ENCODE measurements at places on chromosomes 3 and 15.

GRCh38 chr3:109874896-109875708 lies 537.8 kb upstream of the DPPA4 start:
- no peak for DNase-seq

DNA sequence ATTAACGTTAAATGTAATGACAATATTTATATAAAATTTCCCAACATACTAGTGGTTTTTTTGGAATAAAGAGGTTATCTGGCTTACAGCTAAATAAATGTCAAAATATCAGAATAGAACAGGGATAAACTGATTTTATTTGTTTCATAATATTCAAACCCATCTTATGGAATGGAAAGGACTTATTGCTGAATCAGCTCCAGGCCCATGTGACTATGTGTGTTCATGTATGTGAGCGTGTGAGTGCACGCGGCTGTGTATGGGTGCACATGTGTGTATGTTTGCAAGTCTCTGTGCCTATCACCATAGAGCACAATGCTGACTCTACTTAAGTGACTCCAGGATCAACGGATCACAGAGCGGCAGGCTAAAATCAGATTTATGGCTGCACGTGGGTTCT lies 392.3 kb upstream of the GRM7 start:
- DNase-seq, result no peak

DNA sequence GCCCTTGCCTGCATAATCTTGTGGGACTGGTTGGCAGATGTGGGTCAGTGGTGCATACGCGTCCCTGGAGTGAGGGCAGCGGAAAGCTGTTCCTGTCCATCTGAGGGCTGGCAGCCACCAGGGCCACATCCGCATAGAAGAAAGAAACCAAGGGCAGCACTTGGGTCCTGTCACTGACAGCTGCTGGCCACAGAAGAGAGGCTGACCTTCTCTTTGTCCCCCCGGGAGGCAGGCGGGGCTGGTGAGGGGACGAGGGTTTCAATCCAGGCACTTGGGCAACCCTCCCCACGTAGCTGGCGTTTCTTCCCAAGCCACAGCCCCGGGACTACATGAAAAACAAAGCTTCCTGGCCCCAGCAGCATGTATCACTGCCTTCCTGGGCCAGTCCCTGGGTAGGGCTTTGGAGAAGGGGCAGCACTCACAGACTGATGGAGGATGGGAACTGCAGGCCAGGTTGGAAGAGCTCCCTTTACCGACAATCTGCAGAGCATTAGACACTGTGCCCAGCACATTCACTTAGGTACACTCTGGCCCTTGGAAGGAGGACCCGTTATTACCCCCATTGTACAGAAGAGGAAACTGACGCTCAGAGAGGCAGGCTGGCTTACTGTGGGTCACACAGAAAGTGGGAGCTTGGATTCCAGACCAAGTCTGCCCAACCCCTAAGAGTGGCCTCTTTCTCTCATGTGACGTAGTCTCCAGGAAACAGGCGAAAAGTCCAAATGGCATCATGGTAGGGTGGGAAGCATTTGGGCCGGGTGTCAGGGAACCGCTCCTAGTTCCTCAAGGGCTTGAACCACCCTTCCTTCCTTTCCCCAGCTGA lies 78.8 kb upstream of the SLC6A6 start:
- DNase-seq, result no peak

- no peak for DNase-seq
Measured at GRCh38 chr3:157152930-157153329, 7.0 kb downstream of the CCNL1 start.

- DNase-seq, result no peak
Measured at GRCh38 chr15:95580121-95580520, 750.4 kb upstream of the NR2F2 start.

DNA sequence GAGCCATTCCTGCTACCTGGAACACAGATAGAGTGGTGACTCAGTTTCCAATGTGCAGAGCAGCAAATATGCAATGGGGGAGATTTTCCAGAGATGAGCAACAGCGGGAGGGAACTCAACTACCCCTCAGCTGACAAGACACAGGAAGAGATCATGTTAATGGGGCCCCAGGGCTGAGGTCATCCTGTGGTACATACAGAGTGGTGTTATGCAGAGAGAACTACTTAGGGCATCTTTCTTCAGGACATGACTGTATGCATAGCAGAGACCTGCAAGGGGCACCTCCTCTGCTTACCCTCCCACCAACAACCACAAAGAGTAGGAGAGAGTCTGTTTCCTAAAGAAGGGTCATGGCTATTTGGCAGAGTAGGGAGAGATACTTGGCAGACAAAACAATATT lies 6.8 kb upstream of the TBC1D5 start:
- DNase-seq, result peak; percentile 4

DNA sequence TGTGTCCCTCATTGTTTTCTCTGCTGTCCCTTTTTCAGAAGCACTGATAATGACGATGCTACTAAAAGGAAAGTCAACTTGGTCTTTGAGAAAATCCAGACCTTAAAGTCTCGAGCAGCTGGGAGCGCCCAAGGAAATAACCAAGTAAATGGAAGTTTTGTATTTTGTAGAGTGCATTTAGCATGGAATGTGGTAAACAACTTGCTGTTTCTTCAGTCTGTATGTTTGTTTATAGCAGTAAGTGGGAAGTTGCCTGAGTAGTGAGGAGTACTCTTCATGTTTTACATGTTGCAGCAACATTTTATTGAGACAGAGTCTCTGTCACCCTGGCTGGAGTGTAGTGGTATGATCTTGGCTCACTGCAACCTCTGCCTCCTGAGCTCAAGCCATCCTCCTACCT lies 66.0 kb downstream of the CGNL1 start:
- DNase-seq, result no peak

- no peak for DNase-seq
Measured at GRCh38 chr3:169165196-169166158, 498.0 kb downstream of the MECOM start.

- peak; percentile 64 for DNase-seq
Measured at GRCh38 chr3:184361932-184362667, 590 bp downstream of the POLR2H start.

GRCh38 chr3:133944181-133944580 lies 48.5 kb upstream of the RAB6B start:
- no peak for DNase-seq

DNA sequence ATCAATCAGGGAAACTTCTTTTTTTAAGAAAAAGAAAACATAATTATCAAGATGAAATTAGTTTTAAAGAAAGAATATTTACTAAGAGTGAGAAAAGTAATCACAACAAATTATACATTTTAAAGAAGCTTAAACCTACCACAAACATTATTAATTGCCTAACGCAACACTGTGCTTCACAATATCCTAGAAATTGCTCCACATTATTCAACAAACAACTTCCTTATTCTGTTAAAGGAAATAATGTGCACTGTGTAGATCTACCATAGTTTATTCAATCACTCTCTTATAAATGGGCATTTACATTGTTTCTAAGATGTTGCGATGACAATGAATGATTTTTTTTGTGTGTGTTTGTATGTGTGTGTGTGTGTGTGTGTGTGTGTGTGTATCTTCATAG lies 525.9 kb upstream of the KCNMB2 start:
- no peak for DNase-seq

DNA sequence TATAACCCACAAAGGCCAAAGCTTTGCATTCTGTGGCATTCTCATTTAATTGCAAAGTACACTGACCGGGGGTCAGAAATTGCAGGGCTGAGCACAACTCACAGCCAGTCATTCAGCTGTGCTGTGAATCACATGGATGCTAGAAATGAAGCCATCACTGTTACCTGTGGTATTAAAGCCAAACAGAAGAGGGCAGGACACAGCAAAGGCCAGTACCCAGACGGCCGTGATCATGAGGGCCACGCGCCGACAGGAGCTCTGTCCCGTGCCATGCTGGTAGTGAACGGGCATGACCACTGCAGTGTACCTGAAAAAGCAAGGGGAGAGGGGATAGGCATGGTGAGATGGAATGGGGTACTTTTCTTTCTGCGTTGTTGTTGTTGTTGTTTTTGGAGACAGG lies 31.6 kb downstream of the DRD3 start:
- no peak for DNase-seq

DNA sequence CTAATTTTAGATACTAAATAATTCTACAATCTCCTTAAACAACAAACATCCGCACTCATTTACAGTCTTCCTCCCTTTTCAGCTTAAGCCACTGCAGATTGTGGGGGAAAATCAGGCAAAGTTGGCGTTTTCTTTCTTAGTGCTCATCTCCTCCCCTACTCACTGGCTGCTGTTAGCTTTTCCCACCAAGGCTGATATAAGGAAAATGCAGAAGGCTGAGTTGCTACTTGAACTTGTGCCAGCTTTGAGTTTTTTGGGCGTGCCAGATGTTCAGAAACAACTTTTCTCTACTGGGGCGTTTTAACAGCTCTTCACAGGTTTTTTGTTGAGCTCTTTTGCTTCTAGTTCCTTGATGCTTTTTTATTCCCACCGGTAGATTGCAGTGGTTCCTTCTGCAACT lies 222.0 kb downstream of the PYDC2 start:
- DNase-seq, result no peak

- no peak for DNase-seq
Measured at GRCh38 chr3:133573629-133574194, at the start of gene CDV3. CDV3 (plus strand) TSS chr3:133573686; CDS start chr3:133574045, 359 bp downstream.

DNA sequence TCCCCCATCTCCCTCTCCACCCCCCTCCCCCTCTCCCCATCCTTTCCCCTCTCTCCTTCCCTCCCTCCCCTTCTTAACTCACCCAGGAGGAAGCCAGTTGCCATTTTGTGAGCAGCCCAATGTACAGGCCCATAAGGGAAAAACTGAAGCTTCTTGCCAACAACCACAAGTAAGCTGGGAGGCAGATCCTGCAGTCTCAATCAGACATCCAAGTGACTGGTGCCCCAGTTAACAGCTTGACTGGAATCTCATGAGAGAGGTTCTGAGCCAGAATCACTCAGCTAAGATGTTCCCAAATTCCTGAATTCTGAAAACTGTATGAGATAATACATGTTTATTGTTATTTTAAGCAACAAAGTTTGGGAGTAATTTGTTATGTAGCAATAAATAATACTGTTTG lies 90.7 kb downstream of the C3orf70 start:
- no peak for DNase-seq

- DNase-seq, result no peak
Measured at GRCh38 chr15:87816811-87817210, 439.7 kb downstream of the NTRK3 start.

- DNase-seq, result no peak
Measured at GRCh38 chr3:26590919-26591484, 31.6 kb upstream of the LRRC3B start.

GRCh38 chr3:67901681-67902080 lies 247.3 kb upstream of the SUCLG2 start:
- no peak for DNase-seq

GRCh38 chr3:154786724-154787123 lies 293.4 kb upstream of the MME start:
- no peak for DNase-seq

- no peak for DNase-seq
Measured at GRCh38 chr15:101044625-101045235, 125.6 kb downstream of the LRRK1 start.

- DNase-seq, result no peak
Measured at GRCh38 chr3:67198374-67198773, 200.3 kb downstream of the KBTBD8 start.

- DNase-seq, result no peak
Measured at GRCh38 chr3:195224980-195225580, 45.9 kb downstream of the XXYLT1 start.

- no peak for DNase-seq
Measured at GRCh38 chr3:120745466-120745865, 2.9 kb downstream of the GTF2E1 start.

DNA sequence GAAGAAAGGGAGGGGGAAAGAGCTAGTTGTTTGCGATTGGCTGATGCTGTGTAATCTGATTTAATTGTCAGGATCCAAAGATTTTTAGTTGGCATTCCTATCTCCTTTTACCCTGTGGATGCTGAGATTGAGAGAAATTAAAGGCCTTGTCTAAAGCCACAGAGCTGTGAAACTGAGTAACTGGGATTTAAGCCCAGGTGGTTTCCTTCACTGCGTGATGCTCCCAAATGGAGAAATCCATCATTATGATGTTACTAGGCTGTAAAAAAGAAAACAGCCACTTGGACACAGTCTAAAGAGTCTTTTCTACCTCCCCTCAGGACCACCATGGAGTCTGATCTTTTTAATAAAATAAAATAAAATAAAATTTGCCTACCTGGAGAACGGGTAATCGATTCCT lies 883.0 kb upstream of the NR2F2 start:
- DNase-seq, result no peak

GRCh38 chr15:44450172-44450571 lies 22.7 kb downstream of the CTDSPL2 start:
- no peak for DNase-seq

- no peak for DNase-seq
Measured at GRCh38 chr3:116198087-116198486, 247.2 kb downstream of the LSAMP start.

GRCh38 chr3:25191673-25192072 lies 236.4 kb upstream of the RARB start:
- DNase-seq, result no peak

DNA sequence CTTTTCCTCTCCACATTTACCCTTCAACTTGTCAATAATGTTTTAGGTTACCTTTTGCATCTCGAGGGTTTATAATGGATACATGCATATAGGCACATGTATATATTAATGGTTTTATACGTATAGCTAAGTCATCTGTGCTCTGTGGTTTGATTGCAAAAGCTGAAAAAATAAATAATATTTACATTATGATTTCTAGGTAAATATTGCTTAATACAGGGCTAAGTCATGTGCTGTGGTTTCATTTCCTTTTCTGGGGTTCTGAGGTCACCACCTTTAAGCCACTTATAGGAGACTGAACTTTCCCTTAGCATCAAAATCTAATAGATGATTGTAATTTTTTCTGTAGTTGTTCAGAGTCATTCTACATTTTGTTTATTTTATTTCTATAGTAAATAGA lies 33.1 kb downstream of the LPP start:
- DNase-seq, result no peak

DNA sequence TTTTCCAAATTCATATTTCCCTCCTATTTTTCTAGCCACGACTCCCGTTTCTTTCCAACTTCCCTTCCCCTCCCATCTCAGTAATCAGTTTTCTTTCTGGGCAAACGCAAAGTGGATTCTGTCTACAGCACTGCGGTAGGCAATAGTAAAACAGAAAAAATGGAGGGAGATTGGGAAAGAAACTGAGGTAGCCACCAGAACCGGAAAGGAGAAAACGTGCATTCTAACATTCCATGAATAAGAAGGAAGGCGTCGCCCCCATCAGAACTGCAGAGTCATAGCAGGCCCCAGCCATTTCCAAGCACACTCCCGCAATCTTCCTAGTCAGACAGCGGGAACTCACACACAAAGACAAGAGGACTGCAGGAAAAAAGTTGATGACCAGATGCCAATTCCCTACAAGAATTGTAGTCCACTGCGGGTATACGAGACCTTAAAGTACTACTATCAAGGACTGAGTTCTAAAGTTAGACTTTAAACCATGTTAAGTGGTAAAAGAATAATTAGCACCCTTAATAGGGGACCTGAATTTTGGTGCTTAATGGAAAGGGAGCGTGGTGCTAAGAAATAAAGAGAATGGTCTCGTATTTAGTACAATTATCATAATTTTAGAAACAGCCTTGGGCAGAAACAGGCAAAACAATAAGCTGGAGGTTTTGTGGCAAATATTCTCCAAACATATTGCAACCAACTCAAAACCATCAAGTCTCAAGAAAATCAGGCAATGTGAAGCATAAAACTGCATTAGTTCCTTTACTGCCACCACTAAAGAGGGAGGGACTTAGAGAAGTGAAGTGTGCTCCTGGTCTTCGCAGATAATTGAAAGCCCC lies 1.4 kb downstream of the PFN2 start:
- DNase-seq, result no peak

Data from activated naive CD8-positive, alpha-beta T cell treated with anti-CD3 and anti-CD28 coated beads for 36 hours (primary cell).